ENCODE measurements at places on chromosomes 16 and 17. TPM values are rescaled to one million over a fixed set of nuclear protein-coding genes. Genes with fewer than 3 reads are reported as not detected.

- no peak for DNase-seq
Observed at GRCh38 chr16:3952737-3953131, 72.2 kb upstream of the CREBBP start.

SPSB3 gene
- 96.9 TPM for total RNA-seq

COX6A2 gene
- not detected for total RNA-seq

- no peak for DNase-seq
Observed at GRCh38 chr17:6797718-6798351, 21.8 kb downstream of the FBXO39 start.

DNA sequence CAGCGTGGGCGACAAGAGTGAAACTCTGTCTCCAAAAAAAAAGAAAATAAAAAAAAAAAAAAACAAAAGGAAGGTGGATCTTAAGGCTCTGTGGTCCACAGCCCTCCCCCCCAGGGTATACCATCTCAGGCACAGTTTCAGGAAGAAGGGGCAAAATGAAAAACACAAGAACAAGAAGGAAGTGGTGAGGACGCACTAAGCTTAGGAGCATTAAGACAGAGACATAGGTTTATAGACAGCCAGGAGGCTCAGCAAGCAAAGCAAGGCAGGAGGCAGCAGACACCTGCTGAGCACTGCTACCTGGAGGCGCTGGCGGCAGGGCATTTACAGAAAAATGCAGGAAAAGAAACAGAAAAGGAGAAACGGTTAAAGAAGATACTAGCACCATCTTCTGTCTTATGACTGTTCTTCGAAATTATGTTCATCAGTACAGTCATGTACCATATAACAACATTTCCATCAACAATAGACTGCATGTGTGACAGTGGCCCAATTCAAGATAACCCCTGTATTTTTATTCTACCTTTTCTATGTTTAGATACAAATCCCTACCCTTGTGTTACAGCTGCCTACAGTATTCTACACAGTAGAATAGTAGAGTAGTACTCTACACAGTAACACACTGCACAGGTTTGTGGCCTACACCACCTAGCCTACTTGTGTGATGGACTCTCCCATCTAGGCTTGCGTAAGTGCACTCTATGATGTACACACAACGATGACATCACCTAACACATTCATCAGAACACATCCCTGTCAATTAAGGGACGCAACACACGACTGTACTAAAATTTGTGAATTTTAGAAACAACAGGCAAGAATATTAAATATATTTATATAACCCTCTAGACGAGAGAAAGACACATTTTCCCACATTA is 62.5 kb downstream of the XPO6 start:
- DNase-seq = no peak

DNA sequence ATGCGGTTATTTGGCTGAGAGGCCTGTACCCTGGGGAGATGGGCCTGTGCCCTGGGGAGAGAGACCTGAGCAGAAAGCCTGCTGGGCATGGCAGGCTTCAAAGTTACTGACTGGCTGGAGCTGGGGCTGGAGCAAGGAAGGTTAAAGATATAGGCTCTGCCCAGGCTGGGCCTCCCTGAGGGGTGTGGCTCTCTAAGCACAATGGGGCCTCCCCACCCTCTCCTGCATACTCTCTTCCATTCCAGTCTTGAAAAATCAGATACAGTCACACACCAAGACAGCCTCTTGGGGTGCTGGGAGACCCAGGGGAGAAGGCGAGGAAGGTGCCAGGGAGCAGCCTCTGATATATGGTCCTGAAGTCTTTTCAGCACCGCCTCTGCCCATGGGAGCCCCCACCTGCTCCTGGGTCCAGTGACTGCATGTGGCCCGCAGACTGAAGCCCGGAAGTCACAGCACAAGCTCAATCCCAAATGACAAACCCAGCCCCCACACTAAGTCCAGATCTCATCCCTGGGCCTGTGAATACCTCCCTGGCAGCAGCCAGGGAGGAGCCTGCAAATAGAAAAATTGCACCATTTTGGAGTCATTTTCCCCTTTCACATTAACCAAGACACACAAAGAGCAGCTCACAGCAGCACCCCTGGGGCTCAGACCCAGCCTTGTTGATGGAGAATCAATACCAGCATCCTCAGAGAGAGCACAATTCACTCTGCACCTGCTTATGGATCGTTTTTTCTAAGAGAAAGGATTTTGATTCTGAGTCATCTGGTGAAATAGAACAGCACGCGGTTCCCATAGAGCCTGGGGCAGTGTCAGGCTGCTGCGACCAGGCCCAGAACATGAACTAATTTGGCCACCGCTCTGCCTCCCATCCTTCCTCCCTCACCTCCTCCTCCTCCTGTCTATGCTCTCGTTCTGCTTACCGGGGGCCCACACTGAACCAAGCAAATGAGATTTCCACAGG is 25.6 kb upstream of the CACNG1 start:
- no peak for DNase-seq

TMC8 gene
- 7.2 TPM for total RNA-seq

DNA sequence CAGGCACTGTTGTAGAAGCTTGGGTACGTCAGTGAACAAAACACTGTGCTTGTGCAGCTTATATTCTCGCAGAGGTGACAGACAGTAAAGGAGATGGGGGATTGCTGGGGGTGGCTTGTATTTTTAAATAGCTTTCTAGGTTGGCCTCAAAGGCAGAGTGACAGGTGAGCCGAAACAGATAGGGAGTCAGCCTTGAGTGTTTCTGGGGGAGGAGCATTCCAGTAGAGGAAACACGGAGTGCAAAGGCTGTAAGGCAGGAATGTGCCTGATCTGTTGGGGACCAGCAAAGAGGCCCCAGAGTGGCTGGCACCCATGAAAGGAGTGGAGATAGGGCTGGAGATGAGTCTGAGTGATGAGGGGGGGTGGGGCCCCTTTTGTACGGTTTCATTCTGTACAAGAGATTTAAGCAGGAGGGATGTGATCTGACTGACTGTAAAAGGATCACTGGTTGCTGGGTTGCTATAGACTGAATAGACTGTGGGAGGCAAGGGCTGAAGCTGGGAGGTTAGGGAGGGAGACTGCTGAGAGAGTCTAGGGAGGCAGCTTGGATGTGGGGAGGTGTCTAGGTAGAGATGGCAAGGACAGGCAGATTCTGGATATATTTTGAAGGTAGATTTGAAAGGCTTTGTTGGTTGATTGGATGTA is 15.2 kb downstream of the NUP93 start:
- DNase-seq = no peak

DNA sequence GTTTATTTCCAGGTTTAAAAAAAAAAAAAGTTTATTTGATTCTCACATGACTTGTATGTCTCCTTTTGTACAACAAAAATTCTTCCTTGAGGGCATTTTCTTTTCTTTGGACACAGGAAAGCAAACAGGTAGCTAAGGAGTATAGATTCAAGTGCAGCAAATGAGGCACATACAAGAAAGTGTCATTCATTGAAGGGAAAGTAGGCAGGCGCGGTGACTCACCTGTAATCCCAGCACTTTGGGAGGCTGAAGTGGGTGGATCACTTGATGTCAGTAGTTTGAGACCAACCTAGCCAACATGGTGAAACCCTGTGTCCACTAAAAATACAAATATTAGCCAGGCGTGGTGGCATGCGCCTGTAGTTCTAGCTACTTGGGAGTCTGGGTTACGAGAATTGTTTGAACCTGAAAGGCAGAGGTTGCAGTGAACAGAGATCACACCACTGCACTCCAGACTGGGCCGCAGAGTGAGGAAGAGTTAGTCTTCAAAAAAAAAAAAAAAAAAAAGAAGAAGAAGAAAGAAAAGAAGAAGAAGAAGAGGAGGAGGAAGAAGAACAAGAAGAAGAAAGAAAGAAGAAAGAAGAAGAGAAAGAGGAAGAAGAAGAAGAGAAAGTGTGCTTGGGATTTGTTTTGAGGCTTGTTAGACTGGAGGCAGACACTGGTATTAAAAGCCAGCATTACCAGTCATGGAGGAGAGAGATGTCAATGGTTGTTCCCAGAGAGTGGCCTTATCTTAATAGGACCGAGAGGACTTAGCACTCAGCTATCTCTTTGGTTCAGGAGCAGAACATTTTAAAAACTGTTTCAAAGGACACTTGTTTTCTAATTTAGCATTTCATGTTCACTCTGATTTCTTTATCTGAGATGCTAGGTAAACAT is 19.7 kb downstream of the GINS3 start:
- no peak for DNase-seq

DNA sequence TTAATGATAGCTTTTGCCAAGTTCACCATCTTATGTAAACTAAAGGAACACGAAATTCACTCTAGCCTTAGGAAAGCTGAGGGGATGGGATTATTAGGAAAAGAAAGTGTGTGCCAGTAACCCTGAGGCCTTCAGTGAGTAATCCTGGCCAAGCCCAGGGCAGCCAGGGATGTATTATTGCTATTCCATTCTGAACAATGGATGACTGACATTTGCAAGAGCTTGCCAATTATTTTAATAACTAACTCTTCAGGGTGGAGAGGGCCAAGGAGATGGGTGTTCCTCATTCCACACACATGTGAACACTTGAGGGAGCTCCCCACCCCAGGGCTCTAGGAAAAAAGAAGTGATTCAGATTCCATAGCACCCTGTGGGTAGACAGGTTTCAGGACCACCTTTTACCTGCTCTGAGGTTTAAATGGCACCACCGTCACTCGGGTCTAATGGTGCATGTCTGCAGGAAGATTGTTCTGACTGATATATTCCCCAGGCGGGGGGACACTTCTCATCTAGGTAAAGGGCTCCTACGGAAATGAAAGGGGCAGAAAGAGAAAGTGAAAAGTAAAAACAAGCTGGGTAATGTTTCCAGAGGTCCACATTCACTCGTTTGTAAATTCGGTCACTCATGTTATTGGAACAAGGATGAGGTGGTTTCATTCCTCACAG is 41.5 kb downstream of the TK2 start:
- DNase-seq = peak; percentile 86

MMP2 gene
- total RNA-seq = 0.42 TPM

DNA sequence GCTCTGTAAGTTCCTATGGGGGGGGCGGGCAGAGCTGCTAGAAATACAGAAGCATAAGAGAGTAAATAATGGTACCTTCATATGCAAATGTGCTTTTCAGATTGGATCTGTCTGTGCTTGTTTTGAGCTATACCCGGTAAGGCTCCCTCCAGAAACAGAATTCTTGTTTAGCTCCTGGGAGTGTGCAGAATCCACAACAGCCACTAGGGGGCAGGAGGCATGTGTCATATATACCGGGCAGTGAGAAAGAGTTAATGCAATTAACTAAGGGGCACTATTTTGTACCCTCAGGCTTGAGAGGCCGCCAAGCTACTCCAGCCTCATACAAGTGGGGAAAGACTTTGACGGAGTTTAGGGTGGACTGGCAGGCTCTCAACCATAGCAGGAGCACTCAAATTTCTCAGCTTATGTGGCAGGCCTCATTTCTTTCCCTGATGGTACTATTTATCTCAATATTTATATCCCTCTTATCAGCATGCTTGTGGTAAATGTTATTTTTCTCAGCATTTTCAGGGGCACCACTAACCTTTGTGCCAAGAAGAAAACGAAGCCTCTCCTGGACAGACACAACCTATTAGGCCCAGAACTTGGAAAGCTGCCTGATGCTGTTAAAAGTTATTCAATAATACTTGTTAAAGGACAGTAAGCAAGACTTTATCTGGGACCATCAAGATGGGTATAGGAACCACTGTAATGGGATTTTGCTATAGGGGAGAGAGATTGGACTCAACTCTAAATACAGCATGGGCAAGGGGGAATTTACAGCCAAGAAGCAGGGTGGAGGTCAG is 10.7 kb upstream of the CENPV start:
- DNase-seq = peak; percentile 75

KCNJ12 gene
- not detected for total RNA-seq

- DNase-seq = no peak
Observed at GRCh38 chr17:57302690-57303465, 46.6 kb downstream of the MSI2 start.

CD300A gene
- not detected for total RNA-seq

DNA sequence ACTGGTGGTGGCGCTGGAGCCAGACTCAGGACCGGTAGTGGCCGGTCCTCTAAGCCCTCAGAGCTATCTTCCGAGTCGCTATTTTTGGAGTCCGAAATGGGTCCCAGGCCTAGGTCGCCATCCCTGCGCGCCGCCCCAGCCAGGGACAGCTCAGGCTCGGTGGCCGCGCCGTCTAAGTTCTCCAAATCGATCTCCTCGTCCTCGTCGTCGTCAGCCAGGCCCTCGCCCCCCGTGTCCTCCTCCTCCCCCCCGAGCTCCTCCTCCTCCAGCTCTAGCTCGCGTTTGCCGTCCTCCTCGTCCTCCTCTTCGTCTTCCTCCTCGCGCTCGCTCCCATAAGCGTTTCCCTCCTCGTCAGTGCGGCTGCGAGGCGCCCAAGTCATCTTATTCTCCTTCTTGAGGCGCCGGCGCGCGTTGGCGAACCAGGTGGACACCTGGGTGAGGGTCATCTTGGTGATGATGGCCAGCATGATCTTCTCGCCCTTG is 1.6 kb downstream of the IRX3 start:
- DNase-seq = no peak

SLFN14 gene
- not detected for total RNA-seq

OR1A1 gene
- not detected for total RNA-seq

DNA sequence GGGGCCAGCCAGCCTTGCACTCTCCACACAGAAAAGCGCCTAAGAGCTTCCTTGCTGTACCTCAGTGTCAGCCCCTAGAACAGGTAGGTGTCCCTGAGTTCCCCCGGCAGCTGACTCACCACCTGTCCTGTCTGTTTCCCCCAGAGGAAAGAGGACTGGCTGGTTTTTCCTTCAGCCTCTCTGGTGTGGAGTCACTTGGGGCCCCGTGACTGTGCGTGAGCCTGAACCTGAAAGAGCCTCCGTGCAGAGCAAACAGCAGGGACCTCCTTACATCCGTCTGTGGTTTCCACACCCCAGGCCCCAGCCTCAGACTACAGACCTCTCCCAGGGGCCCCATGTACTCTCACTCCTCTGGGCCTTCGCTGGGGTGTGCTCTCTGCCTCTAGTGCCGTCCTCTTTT is 87.8 kb downstream of the GNAO1 start:
- DNase-seq = no peak

DNA sequence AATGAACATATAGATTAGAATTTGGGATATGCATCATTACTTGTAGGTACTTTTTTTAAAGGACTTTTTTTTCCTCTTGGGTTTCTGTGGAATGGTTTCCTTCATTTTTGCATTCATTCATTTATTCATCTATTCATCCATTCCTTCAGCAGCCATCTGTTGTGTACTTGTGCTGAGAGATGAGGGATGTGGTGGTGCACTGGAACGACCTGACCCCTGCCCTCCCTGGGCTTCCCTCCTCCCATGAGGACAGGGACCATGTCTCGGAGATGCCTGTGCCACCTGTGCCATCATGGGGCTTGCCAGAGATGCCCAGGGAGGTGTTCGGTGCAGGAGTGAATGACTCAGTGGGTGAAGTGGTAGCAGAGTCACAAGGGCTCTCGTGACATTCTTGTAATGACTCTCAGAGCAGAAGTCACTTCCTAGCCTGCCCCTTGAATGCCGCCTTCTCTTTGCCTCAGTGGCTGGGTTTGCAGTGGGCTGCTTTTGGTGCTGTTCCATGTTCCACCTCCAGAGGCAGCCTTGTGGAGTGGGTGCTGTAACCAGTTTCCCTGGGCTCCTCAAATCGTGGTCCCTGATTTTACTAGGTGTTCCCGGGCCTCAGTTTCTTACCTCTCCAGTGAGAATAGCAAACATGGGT is 43.9 kb downstream of the CLEC16A start:
- DNase-seq = no peak

MILR1 gene
- 0.71 TPM for total RNA-seq

GRCh38 chr17:67891481-67892119 is 66.3 kb downstream of the BPTF start:
- DNase-seq = peak; percentile 53

PPM1E gene
- not detected for total RNA-seq

GRCh38 chr17:41977991-41978390 is 11.4 kb downstream of the CNP start:
- peak; percentile 45 for DNase-seq

GRCh38 chr17:8921147-8921546 is 44.4 kb downstream of the PIK3R5 start:
- no peak for DNase-seq
